ENCODE measurements at places on chromosomes 4 and X. TPM values are rescaled to one million over a fixed set of nuclear protein-coding genes. Genes with fewer than 3 reads are reported as not detected.

NAA11 gene
- not detected for total RNA-seq

GAGE13 gene
- total RNA-seq: not detected

MAGEB1 gene
- not detected for total RNA-seq

LIMCH1 gene
- 37.9 TPM for total RNA-seq

Data from A549 treated with CORT108297 at 1 μM for 4 hours (cell line).